GM19239 (cell line): ENCODE measurements at places on chromosomes 1 and 21.

DNA sequence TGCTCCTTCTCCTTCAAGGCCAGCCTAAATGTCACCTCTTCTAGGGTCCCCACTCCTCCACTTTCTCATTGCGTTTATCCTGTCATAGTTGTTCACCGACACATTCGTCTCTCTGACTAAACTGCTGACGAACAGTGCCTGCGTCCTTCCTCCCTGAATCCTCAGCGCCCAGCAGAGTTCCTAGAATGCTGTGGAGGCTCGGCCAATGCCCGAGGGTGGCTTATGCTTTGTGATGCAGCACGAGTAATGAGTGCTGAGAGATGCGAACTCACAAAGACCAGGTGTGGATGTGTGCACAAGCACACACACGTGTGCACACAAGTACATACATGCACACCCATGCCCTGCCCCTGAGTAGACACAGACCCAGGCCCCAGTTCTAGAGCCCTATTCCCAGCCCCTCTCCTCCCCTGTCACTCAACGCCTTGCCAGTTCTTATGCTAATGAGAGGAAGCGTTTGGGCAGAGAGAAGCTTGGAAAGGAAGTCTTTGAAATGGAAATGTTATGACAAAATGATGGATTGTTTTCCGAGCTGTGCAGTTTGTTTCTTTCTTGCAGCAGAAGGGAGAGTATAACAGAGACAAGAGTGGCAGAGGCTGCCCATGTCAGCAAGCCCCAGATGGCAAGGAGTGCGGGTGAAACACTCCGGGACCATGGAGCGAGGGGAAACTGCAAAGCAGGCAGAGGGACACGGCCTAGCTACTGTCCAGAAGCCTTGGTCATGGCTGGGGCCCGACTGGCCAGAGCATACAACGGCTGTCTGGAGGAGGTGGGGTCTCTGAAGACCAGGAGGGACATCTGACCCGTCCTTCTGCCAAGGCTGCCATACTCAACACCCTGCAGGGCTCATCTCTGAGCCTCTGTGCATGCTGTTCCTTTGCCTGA, 24.2 kb downstream of the KCNA10 start:
- no peak for DNase-seq

DNA sequence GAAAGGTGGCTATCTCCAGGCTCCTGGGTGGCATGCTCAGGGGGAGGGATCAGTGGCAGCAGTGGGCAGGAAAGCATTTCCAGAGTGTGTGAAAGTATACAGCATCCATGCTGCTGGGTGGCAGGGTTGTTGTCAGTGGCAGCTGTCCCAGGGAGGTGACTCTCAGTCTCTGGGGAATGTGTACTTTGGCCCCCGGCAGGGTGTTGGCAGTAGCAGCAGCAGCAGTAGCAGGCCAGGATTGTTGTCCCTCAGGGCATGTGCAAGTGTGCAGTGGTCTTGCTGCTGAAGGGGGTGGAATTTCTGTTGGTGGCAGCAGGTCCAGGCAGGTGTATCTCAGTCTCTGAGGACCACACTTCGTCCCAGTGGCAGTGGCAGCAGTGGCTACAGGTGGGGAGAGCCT, 71.7 kb upstream of the GUCA2B start:
- no peak for DNase-seq

- DNase-seq, result no peak
These were observed 59.7 kb downstream of the ATP1A1 start for GRCh38 chr1:116432655-116433265.

DNA sequence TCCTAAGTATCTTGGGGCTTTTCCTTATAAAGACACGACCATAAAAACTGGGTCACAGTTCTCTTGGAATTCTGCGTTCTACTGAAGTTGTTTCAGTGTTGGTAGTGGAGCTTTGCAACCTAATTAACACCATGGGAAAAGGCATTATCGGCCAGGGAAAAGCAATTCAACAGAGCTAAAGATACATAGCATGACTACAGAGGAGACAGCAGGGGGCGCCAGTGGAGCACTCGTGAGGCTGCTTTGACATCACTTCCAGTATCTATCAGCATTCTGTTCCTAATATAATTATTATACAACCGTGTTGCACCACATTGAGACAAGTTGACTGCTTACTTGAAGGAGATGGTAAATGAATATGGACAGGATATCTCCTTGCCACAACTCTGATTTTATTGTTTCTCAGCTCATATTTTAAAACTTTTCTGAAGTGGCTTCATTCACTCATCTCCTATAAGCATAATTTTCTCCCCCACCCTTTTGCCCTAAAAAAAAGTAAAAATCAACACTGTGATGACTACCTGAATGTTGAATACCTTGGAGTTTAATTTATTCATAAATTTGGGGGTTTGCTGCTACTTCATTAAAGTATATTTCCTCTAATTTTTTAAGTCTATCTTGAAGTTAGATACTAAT, 39.4 kb downstream of the ZP4 start:
- no peak for DNase-seq

DNA sequence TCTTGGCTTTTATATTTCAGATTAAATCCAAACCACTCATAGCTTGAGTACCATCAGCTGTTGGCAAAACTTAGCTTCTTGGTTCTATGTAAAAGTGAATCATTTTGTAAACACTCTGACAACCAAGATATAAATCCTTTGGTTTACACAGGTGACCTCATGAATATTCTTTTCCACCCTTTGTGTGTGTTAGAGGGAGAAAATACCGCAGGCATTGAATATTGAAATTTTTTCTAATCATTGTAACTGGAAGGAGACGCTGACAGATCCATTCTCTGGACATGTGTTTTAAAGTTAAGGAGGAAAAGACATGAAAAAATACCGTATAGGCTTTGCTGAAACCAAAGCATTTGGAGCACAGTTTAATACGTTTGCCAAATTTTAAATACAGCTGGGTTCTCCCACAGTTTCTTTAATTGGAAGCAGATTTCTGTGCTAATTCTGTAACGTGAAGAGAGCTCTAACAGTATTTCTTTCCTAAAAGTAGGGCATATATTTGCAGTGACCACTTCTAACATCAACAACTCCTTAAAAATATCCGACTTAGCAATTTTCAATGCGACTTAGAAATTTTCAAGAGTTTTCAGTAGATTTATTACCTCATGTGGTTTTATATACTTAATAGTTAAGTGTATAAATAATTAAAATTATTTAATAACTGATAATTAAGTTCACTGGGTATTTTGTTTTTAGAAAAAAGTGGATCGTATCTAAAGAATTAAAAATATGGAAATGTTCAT, 388.2 kb downstream of the USP25 start:
- no peak for DNase-seq

- no peak for DNase-seq
These were observed 48.3 kb downstream of the GNB1 start for GRCh38 chr1:1842360-1843146.

GRCh38 chr1:53734650-53735211, 4.2 kb downstream of the GLIS1 start:
- no peak for DNase-seq

- DNase-seq, result no peak
These were observed 101.4 kb downstream of the PIK3R3 start for GRCh38 chr1:46030876-46031660.

- no peak for DNase-seq
These were observed 111.1 kb downstream of the COP1 start for GRCh38 chr1:176096015-176096414.

- DNase-seq, result no peak
These were observed 36.0 kb downstream of the CNIH4 start for GRCh38 chr1:224392411-224393249.

- DNase-seq, result no peak
These were observed 97.2 kb downstream of the NAV1 start for GRCh38 chr1:201636097-201636496.

- DNase-seq, result no peak
These were observed 222.4 kb upstream of the JUN start for GRCh38 chr1:59006289-59006658.

- DNase-seq, result no peak
These were observed 579.2 kb downstream of the PTPRC start for GRCh38 chr1:199218065-199218464.

- no peak for DNase-seq
These were observed 3.3 kb upstream of the FAM78B start for GRCh38 chr1:166170075-166170474.

DNA sequence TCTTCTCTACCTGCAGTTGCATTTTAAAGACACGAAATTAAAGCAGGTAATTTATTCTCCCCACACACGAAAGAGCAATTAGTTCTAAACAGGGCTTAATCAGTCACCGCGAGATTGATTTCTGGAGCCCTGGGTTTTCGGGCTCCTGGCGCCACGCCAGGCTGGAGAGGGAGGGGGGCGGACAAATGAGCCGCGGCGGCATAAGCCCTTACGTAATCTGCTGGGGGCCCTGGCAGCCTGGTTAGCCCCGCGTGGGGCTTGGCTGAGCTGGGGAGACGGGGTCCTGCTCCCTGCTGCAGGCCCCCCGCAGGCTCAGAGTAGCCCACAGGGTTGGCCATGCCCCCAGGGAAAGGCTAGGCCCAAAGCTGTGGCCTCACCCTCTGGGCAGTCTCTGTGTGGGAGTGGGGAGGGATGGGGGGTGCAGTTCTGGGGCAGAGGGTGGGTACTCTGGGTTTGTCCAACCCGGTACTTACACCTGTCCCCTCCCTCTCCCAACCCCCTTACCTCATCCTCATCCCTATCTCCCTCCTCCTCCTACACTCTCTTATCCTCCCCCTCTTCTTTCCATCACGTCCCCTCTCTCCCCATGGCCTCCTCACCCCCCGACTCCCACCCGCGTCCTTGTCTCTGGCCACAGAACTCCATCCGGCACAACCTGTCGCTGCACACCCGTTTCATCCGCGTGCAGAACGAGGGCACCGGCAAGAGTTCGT, 19.9 kb downstream of the FOXO6 start:
- DNase-seq, result no peak

DNA sequence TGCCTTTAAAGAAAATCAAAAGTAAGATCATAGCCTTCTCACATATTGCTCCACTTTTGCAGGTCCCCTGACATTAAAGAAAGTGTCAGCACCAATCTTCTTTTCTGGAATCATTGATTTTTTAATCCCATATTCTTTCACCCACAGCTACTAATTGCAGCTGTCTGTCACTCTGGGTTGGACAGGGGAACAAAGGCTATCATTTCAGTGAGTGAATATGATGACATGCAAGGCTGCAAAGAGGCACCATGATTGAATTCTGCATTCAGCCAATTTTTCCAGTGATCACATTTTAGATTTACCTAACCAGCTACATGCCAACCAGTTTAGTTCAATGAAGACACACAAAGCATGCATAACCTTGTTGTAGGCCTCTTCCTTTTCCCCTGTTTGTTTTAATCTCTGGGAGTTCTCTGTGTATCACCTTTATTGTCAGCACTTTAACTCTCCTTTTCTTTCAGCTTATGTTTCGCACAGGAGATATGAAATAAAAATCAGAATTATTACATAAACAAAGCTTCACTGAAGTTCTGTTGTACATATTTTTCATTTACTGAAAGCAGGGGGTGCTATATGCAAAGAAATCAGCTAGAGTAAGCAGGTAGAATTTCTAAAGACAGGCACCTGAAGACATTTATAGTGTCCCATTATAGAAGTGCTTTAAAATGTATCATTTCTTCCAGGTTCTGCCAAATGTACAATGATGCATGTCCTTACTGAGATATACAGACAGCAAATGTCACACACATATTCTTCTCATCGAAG, 584.8 kb downstream of the PLA2G4A start:
- no peak for DNase-seq

GRCh38 chr1:26664802-26665201, 31.0 kb upstream of the ARID1A start:
- DNase-seq, result no peak

- no peak for DNase-seq
These were observed 4.7 kb downstream of the TIE1 start for GRCh38 chr1:43305461-43305860.

DNA sequence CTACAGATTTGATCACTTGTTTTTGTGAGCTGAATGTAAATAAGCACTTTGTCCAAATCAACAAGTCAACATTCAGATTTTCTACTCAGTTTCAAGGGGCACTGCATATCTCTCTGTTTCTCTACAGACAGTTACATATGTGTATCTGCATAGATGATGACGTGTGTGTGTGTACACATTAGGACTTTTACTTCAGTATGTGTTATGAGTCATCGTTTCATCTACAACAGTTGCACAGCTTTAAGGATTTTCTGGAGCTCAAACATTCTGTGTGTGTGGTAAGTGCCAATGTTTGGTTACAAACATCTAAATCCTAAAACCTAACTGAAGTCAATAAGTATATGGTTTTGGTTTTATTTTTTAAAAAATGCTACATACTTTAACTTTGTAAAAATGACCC, 494.5 kb upstream of the PBX1 start:
- no peak for DNase-seq

DNA sequence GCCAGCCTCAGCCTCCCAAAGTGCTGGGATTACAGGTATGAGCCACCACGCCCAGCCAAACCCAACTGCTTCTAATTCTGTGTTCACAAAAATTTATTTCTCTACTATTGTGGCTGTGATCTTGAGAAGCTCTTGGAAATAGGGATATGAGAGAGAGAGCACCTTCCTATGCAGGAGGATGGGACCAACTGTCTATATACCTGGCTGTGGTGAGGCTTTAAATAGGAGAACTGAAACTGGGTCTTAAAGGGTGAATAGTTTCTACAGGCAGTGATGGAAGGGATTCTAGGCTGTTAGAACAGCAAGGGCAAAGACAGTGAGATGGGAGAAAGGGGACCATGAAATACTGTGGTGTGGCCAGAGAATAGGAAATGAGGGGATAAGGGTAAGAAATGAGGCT, 8.3 kb upstream of the PTCH2 start:
- DNase-seq, result no peak

GRCh38 chr1:203625628-203626019, 1.0 kb upstream of the ATP2B4 start:
- no peak for DNase-seq

GRCh38 chr1:70043804-70044203, 161.6 kb downstream of the LRRC40 start:
- no peak for DNase-seq

DNA sequence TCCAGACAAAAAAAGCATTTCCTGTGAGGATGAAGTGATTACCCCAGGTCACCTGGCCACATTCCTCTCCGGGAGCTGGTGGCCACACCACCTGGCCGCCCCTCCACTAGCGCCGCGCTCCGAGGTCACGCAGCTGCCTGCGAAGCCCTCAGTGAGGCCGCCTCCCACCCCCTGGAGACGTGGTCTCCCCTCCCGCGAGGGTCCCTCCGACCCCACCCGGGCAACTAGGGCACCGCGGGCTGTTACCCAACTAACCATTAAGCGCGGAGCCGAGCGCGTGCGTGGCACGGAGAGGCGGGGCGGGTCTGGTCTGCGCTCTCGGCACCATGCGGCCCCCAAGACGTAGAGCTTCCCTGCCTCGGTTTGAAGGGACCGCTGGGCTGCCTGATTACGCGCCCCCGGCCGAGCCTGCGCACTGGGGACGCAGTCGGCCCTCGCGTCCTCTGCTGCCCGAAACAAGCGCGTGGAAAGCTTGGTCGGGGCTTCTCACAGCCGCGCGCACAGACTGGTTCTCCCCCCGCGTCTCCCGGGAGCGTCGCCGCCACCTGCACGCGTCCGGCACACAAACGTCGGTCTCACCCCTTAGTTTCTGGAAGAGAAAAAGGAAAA, 106.5 kb downstream of the SLC16A1 start:
- no peak for DNase-seq

GRCh38 chr1:26239936-26240335, 5.9 kb downstream of the CEP85 start:
- no peak for DNase-seq

- no peak for DNase-seq
These were observed 61.5 kb upstream of the SELENON start for GRCh38 chr1:25738499-25738898.

- no peak for DNase-seq
These were observed 2.4 kb upstream of the PRAMEF18 start for GRCh38 chr1:13228343-13228781.

GRCh38 chr1:235315735-235316134, 12.2 kb downstream of the ARID4B start:
- no peak for DNase-seq

- DNase-seq, result no peak
These were observed 38.7 kb downstream of the PCNX2 start for GRCh38 chr1:233256789-233257188.
